ENCODE measurements at places on chromosomes 1 and 21.

- no peak for DNase-seq
Measured at GRCh38 chr1:172121081-172121717, 279.9 kb downstream of the DNM3 start.

DNA sequence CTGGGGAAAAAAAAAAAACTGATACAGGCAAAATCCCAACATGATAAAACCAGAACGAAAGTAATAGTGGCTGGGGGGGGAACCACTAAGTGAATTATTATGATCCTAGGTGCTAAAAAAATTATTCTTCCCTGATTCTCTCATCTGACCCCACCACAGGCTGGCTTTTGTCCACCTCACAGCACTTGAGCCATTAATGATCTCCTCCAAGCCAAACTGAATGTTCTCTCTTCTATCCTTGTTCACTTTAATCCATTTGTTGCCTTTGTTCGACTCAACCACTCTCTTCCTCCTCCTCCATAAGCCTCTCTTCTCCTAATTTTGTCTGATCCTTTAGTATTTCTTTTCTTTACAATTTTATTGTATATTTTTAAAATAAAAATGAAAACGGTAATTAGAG, 16.0 kb upstream of the SMYD2 start:
- DNase-seq = no peak

GRCh38 chr1:201383647-201384405, 6.3 kb upstream of the TNNT2 start:
- DNase-seq = no peak

DNA sequence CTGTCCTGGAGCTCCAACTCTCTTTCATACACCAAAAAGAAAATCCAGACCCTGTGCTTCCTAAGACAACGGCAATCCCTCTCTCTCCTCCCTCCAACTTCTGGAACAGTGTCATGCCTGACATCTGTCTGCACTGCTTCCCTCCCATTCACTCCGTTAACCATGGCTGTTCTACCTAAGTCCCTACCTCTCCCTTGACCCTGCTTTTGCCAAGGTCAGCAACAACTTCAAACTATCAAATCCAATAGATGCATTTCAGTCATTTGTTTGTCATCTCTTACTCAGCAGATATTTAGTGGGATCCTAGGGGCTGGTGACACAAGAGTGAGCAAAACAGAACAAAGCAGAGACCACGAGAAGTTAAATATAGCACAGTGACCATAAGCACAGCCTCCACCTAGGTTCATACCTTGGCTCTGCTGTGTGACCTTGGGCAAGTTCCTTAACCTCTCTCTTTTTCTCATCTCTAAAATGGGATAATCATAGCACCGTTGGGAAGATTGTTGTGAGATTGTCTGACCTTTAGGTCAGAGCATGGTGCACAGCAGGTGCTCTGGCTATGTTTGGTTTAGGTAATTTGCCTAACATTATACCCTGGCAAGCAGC, 88.9 kb downstream of the TMEM53 start:
- DNase-seq = no peak

GRCh38 chr1:151594143-151594625, 17.7 kb upstream of the SNX27 start:
- no peak for DNase-seq
